ENCODE measurements at places on chromosomes 3 and 15.

DNA sequence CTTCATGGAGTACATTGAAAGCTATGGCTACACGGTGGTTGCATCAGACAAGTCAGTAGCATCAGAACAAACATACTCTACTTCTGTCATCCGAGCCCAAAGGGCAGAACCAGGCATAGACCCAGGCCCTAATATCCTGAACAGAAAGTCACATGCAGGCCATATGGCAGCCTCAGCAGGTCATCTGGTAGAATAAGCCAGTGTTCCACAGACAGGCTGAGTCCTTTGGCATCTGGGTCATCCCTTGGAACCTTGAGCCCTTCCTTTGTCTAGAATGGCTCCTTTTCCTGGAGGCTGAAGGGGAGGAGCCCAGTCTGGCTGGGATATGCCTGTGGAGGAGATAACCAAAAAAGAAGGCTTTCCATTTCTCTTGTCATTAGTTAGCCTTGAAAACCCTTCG is 29.2 kb downstream of the SEMA6D start:
- no peak for DNase-seq

DNA sequence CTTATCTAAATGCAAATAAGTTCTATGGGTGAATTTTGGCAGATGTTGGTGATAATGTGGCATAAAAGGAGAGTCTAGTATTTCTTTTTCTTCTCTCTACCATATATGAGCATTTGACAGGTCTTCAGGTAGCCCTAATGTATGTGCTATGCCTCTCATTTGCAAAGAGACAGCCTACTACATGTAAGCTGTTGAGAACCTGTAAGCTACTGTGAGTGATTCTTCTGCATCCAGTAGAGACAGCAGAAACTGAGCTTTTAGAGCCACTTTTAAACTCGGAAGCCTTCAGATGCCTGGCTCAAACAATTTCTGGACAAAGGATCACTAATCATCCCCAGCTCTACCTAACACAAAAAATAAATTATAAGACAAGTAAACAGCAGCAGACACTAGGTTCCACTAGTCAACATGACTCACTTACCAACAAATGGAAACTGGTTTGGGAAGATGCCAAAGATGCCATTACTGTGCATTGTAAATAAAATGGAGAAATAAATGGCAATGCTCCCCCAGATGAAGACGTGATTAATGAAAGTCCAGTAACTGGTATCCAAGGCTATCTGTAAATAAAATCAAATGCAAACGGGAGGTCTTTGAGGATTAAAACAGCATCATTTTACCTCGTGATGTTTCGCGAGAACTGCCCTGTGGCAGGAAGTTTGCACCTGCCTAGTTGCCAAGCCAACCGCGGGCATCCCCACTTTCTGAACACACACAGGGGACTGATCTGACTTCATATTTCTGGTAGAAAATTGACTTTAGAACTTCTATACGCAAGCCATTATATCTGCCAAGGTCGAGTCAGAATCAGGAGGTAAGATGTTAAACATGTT is 245.3 kb downstream of the DTWD1 start:
- DNase-seq = no peak

DNA sequence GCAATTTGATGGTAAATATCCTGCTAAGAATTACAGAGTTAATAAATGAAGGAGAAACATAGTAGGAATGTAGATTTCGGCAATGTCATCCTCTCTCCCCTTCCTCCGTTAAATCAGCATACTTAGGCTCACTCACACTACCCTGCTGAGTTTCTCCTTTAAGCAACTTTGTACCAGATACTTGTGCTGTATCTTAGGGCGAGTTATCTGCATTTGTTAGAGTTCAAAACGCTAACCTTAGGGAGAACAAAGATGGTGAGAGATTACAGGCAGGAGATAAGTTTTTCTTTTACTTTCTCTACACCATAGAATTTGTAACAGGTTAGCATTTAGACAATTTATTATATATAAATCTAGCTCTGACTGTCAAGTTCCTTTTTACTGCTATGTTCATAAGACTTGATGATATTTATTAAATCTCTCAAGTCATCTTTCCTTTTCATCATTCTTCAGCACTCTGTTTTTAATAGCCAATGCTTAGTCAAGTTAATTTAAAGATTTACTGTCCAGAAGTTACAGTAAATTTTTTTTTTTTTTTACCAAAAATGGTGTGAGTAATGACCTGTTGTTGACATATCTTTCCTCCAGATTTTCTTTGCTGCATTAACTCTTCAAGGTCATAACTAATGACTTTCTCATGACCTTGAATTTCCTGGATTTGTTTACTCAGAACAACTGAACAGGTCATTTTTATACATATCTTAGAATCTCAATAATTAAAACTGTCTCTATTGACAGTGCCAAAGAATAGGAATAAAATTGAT is 22.2 kb downstream of the SUCNR1 start:
- no peak for DNase-seq

DNA sequence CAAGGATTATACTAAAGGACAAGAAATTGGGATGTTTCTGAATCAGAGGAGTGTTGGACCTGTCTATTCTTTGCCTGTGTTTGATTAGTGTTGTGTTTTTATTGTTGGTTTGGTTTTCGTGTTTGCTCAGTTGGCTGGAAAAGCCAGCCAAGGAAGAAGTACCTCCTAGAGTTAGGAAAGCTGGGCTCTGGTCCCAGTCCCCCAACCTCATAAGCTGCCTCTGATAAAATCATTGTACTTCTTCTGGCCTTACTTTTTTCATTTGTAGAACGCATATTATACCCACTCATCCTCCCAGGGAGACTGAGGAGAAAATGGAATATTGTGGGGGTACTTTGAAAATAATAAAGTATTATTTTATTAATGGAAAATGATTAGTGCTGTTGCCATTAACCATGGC is 177.4 kb upstream of the TRIM42 start:
- DNase-seq = no peak

- no peak for DNase-seq
Observed at GRCh38 chr3:65524584-65524983, 514.1 kb downstream of the MAGI1 start.

DNA sequence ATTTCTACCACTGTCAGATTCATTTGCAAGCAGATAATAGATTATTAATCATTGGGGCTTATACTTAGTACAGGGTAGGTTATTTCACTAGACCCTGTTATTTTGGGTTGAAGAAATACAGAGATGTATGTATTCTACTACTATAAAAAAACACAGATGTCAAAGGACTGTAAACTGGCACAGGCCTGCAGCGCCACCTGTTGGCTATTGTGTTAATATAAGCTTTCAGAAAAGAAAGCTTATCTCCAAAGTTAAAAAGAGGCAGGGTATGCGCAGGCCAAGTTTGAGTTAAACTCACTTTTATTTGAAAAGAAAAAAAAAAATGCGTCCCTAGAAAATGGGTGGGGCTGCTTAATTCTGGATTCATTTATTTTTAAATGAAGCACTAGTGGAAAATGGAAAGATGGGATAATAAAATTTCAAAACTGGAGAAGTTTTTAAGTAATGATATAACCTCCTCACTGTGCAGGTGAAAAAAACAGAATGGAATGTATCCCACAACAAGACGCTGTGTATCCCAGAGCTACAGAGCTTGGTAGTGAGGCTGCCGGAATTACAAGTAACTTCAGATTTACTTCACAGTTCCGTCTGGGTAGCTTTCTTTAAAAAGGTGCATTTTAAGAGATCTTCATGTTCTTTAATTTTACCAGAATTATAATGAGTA is 407.2 kb upstream of the TGFBR2 start:
- no peak for DNase-seq

GRCh38 chr3:33791477-33792166 is 6.8 kb upstream of the PDCD6IP start:
- DNase-seq = no peak

DNA sequence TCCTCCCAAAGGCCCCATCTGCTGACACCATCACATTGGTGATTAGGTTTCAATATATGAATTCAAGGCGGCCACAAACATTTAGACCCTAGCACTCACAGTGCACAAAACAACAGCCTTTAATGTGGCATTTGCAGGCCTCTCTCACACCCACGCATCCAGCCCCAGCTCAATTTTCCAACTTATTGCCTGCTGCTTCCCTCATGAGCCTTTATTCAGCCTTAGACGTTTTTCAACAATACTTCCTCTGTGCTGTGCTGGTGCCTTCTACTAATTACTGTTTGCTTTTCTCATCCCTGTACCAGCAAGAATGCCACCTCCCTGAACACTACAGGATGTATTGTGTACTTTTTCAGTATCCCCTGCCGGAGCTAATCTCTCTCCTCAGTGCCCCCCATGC is 334.6 kb downstream of the GABRB3 start:
- DNase-seq = no peak

GRCh38 chr3:81279481-81280379 is 481.7 kb downstream of the GBE1 start:
- no peak for DNase-seq

GRCh38 chr15:51162865-51163762 is 68.4 kb upstream of the TNFAIP8L3 start:
- DNase-seq = peak; percentile 37

- no peak for DNase-seq
Observed at GRCh38 chr15:74982183-74982582, 13.2 kb upstream of the SCAMP5 start.

DNA sequence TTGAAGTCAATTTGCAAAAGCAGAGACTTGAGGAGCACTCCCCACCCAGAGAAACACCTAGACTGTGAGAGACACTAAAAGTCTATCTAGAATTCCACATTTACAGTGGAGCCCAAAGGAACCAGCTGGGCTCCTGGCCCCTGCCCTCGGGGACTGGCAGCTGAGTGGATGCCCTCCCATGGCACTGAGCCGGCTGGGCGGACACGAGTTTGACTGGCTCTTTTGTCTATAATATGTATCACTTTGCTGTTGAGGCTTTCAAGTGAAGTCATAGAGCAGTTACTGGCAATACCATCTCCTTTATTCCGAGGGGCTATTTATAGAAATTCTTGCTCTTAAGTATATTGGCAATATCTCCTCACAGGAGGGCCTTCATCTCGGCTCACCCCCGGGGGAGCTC is 65.8 kb upstream of the TNFAIP8L3 start:
- DNase-seq = no peak

DNA sequence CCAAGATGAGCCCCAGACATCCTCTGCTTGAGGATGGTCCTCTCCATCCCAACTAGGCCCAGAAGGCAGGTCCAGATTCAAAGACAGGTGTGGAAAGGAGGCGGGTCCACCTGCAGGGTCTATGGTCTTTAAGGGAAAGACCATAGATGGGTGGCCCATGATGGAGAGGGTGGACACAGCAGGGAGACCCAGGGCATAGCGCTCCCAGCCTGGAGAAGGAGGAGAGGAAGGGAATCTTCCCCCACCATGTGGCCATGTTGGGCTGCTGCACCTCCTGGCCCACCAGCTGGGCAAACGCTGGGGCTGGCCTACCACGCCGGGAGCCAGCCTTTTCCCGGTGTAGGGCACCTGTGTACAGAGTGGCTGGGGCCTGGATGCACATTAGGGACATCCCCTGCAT is 265.2 kb upstream of the TLE3 start:
- no peak for DNase-seq

GRCh38 chr3:69065318-69065964 is 13.3 kb upstream of the TMF1 start:
- no peak for DNase-seq

GRCh38 chr3:197511130-197511529 is 44.6 kb downstream of the BDH1 start:
- no peak for DNase-seq

DNA sequence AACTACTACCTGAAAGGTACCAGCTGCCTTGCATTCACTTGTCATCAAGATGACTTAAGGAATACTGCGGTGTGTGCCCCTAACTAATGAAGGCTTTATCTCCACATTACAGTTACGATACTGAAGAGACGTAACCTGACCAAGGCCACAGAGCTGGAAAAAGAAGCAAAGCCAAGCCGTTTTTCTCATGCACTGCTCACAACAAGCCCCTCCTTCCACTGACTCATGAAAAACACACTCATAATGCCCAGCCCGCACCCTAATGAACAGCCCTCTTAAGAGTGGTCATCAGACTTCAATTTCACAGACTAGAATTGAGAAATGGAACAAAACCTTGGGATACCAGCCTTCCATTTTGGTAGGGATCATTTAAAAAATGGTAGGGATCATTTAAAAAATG is 11.6 kb downstream of the PSMD6 start:
- DNase-seq = no peak

DNA sequence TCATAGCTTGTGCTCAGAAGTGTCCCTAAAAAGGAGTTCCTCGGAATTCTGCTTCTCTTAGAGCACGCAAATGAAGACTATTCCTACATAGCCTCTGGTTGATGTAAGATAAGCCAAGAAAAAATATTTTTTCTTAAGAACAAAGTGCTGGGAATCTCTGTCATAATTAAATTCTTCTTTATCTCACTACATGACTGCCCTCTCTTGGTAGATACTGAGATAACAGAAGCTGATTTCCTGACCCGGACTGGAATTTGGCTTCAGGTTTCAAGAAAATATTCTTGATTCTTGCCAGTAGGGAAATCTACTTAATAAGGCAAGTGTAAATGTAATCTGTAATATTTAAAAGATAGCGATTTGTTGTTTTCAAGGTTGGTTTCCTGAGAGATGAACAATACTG is 31.3 kb upstream of the SETMAR start:
- DNase-seq = no peak

- DNase-seq = no peak
Observed at GRCh38 chr3:129304962-129305222, 26.2 kb downstream of the HMCES start.

DNA sequence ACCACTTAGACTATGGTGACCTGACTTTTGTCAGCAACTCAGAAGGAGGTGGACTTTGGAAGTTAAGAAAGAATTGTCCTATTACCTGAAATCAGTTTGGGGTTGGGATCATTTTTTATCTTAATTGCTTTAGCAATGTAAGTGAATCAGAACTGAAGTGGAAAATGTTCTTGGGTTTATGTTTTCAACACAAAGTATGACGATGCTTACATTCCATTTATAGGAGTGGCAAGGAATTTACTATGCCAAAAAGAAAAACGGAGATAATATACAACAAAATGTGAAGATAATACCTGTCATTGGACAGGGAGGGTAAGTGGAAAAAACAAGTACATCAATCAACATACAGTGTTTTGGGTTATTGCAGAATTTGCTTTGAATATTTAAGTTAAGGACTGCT is 116.1 kb downstream of the PDE8A start:
- no peak for DNase-seq

DNA sequence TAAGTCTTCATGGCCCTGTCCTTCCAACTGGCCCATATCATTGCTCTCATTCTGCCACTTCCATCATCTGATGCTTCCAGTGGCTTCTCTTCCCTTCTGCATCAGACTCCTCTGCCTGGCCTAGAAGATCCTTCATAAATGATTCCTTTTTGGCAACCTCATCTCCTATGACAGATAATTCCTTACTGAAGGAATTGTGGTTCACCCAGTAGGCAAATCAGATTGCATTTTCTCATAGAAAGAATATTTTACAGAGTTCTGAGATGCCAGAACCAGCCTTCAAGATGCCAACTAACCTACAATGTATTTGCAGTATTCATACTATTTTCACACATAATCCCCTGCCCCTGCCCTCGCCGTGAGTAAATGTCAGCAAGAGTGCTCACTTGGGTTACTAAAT is 423.0 kb upstream of the TGFBR2 start:
- no peak for DNase-seq

DNA sequence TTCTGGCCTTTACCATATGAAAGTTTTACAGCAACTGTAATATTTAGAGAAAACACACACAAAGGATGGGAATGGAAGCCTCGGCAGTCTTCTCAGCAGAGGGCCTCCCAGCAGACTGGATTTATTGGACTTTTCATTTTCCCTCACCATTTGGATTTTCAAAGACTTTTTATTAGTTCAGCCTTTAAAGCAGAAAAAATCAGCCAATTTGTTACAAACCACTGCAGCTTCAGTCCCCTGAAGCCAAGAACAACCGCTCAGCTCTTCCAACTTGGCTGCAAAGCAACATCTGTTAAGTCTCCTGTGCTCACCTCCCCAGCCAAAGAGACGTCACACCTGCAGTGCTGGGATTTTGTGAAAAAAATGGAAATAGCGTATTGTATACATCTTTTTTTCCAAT is 120.8 kb downstream of the GMPS start:
- DNase-seq = no peak

Measured in NCI-H1930 (cell line).